ENCODE measurements at places on chromosomes 3 and 15. TPM values are rescaled to one million over a fixed set of nuclear protein-coding genes. Genes with fewer than 3 reads are reported as not detected.

- DNase-seq, result no peak
These were observed 85.8 kb downstream of the PPCDC start for GRCh38 chr15:75109021-75109735.

Gene CACNA1D
- total RNA-seq, result 0.26 TPM

GRCh38 chr3:128278130-128278529 is 124.8 kb downstream of the EEFSEC start:
- DNase-seq, result no peak

DNA sequence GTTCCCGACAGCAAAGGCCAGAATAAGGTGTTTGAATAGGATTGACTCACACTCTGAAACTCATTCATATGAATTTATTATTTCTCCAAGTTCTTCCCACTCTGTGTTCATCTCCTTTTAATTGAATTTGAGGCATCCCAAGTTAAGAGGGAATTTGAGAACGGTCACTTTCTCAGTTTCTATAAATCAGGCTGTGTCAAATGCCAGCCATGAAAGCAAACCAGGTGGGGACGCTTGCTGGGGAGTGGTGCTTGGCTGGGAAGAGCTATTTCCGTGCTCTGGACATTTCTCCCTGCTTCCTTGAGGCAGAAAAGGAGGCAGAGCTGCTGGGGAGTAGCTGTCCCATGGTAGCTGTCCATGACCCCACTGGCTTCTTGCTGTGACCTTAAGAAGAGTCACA is 116.6 kb downstream of the FBN1 start:
- DNase-seq, result no peak

DNA sequence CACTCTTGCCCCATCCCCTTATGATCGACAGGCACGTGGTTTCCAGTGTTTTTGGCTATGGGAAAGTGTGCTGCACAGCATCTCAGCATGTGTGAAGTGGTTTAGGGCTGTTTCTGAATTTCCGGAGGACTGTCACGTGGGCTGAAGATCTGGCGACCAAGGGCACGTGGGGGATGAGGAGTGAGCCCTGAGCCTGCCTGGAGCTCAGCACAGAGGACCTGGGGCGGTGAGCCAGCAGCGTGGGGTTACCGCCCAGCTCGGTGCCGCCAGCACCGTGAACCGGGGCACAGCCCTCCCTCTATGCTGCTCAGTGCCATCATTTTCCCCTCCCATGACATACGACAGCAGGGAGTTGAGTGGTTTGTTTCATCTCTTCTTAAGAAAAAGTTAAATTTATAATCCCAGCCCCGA is 150.2 kb downstream of the DNAJB8 start:
- no peak for DNase-seq

GRCh38 chr3:44814751-44815150 is 47.0 kb upstream of the TMEM42 start:
- no peak for DNase-seq

DNA sequence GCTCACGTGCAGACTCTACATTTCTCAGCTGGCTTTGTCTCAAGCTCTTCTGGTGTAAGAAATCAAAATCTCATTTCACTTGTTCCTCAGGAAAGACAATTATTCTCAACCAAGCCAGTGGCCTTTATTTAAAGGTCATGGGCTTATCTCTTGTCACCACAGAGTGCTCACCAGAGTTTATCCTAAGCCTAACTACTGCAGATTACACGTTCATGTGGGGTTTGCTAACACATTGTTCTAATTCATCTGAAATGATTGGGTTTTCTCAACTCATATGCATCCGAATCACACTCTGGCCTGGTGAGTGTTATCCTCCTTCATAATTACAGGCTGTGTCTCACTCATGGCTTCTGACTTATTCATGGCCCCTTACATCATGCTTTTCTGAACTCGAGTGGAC is 83.3 kb upstream of the TSC22D2 start:
- DNase-seq, result no peak

Gene SLC22A14
- total RNA-seq, result 0.64 TPM

Gene SEMA3F
- total RNA-seq, result 34.6 TPM

DNA sequence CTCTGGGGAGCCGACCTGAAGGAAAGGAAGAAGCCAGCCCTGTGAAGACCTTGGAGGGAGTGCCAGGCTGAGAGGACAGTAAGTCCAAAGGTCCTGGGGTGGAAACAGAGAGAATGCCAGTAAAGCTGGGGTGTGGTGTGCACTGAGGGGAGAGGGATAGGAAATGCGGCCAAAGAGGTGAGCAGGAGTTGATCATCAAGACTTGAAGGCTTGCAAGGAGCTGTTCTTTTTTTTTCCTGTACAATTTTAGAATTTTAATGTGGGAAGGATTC is 73.8 kb downstream of the SYNPR start:
- DNase-seq, result no peak

Gene FES
- total RNA-seq, result 0.32 TPM

- DNase-seq, result no peak
These were observed 19.7 kb downstream of the PAK6 start for GRCh38 chr15:40258544-40258943.

DNA sequence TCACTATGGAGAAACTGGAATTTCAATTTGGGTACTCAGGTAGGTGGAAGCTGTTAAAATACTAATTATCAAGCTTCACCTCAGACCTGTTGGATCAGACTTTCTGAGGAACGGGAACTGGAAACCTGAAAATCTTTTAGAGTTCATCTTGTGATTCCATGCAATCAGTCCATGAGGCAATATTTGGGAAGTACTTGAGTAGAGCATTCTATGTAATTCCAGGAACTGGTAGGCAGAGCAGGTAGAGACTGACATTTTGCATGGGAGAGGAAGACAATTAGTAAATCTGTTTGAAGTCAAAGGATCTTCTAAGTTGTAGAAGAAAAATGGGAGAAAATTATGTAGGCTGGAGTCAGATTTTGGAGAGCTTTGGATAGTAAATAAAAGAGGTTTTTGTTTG is 43.1 kb downstream of the FGF7 start:
- no peak for DNase-seq

- peak; percentile 32 for DNase-seq
These were observed 519 bp downstream of the ASB7 start for GRCh38 chr15:100602823-100603393.

Gene SH3GL3
- total RNA-seq, result 0.19 TPM

DNA sequence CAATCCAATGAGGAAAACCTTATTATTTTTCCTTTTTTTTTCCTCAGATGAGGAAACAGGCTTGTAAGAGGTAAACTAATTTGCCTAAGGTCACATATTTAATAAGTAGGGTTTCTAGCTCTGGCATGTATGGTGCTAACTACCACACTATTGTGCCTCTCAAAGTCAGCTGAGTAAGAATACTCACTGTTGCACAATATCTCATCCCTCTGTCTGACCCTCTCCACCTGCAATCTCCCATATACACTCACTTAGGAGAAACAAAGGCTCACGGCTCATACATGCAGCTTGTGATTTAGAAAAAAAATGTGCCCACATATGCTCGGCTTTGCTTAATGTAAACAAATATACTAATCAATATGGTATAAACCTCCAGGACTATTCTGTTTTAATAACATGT is 10.4 kb upstream of the ARIH1 start:
- no peak for DNase-seq

Gene UTS2B
- not detected for total RNA-seq

DNA sequence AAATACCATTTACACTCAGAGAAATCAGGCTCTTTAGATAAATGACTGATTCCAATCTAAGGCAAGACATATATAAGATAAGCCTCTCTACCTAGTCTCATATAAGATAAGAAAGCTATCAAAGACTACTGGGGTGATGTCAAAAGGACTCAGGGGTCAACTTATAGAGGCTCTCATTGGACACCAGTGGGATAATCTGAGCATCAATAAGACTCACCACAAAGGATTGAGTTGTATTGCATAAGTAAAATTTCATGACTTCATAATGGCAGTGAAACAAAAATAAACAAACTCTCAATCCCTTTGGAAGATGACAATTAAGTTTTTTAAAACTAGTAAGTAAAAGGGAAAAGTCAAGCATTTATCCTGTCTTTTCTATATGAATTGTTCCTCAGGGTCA is 317.8 kb downstream of the SHQ1 start:
- DNase-seq, result no peak

GRCh38 chr15:100769975-100770340 is 109.7 kb upstream of the ALDH1A3 start:
- no peak for DNase-seq

Gene RBP2
- not detected for total RNA-seq

Gene PLSCR2
- not detected for total RNA-seq

- DNase-seq, result no peak
These were observed 70.4 kb upstream of the OXTR start for GRCh38 chr3:8839607-8840325.

Gene PPARG
- total RNA-seq, result 12.4 TPM

Gene ANKUB1
- total RNA-seq, result not detected

Gene RTP1
- not detected for total RNA-seq

DNA sequence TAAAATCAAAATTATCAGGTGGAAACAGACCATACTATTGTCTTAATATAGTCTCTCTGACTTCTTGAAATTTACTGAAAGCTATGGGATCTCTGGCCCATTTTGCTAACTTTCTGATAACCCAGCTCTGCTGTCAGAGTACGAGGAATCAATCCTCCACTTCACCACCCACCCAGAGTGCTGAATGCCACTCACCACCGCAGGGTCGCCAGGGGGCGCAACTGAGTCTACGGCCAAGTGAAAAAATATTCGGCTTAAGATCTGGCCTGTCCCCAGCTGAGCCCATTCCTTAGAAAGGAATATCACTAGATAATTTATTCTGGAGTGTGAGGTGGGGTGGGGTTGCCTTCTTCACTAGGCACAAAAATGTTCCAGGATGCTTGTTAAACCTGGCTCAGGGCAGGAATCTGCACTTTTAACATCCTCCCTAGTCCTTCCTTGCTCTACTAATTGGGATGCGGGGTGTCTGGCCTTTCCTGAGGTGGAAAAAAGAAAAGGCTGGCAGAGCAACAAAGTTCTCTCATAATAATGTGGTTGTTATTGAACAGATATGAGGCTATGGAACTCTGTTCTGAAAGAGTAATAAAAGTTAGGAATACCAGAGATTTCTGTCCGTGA is 520.6 kb downstream of the MFSD1 start:
- peak; percentile 40 for DNase-seq

GRCh38 chr15:52682781-52683180 is 3.6 kb upstream of the ATOSA start:
- DNase-seq, result no peak

Gene LEKR1
- 1.3 TPM for total RNA-seq

- no peak for DNase-seq
These were observed 32.6 kb downstream of the MAP2K5 start for GRCh38 chr15:67575039-67575502.

Gene ITIH1
- not detected for total RNA-seq

GRCh38 chr3:171847133-171847532 is 4.0 kb downstream of the TMEM212 start:
- DNase-seq, result no peak

Gene NEK10
- total RNA-seq, result 1.1 TPM

DNA sequence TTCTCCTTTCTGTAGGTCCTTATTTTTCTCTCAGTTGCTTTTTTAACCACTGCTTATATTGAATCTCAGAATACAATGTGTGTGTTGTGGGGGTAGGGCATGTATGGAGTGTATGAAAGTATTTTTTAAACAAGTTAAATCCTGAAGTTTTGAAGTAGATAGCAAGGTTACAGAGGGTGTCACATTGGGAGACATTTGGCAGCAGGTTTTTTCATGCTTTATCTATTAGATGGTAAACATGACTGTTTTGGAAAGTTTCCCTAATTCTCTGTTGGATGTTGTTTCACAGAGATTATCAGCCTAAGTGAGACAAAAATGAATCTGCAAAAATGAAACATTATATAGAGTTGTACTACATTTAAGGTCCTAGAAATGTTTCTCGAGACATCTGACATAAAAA is 190.6 kb upstream of the ARPP21 start:
- no peak for DNase-seq

DNA sequence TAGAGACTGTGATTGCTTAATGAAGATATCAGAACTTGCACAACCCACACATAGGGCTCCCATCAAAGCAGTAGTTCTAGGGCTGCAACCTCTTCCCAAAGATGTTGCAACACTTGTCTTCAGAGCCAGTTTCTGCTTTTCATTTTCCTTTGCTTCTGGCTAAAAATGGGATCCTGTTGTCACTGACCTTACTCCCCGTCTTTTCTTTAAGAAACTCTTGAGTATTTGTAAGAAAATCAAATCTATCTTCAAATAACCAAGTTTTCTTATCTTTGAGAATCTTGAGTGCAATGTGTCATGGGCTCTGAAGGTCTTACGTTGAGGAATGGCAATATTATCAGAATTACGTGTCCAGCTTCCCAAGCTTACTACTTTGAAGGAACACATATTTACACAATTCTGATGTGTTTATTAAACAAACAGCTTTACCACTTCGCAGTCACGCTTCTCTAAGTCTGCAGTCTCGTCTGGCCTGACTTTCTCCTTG is 24.1 kb downstream of the CACNA1D start:
- DNase-seq, result peak; percentile 30

Measured in MCF 10A (cell line).